Activated CD4-positive, alpha-beta T cell treated with anti-CD3 and anti-CD28 coated beads for 48 hours (primary cell): ENCODE measurements at places on chromosomes 2 and 18.
A peak's percentile ranks its signal among the peaks of the same experiment; 100 is the strongest.

DNA sequence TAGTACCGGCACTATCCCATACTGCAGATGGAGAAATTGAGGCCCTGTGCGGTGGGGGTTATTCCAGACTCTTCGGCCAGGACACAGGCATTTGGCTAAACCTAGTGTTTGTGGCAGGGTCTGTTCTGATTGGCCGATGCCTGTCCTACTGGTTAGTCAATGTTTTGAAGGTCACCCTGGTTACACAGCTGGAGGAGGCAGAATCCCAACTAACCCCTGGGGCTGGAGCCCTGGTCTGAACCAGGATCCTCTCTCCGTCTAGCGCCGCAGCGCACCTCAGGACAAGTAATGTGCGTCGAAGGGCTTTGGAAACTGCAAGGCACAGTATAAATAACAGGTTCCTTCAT lies 19.4 kb downstream of the TEX44 start:
- DNase-seq: peak; percentile 43

GRCh38 chr2:72982219-72982618 lies 64.9 kb downstream of the EMX1 start:
- DNase-seq: no peak

DNA sequence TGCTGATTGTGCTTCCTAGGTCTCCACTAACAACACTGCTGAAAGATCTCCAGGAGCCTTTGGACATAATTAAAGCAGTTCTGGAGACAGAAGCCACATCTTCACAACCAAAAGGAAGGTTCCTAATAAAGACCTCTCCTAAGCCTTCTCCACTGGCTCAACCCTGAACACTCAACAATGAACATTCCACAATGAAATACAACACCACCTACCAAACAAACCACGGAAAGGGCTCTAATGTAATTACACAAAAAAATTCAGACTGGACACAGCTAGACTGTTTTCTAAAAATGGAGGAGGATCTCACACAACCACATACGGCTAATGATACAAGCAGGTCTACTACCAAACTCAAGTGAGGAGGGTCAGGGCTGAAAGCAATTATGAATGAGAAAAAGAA lies 43.6 kb downstream of the NOL10 start:
- no peak for DNase-seq

DNA sequence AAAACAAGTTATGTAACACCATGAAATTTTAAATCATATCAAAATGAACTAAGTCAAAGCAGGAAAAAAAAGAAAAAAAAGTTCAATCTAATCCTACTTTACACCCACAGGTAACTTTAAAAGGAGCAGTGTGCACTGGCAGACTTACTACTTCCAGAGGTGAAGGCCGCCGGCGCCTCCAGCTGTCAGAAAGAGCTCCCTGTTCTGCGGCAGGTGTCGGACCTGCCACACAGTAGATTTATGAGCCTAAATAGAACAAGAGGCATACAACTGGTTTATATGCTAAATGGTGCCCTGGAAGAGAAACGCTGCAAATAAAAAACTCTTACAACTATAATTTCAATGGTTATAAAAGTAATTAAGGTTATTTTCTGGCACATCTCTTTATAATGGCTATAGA lies 23.1 kb upstream of the PNO1 start:
- no peak for DNase-seq

DNA sequence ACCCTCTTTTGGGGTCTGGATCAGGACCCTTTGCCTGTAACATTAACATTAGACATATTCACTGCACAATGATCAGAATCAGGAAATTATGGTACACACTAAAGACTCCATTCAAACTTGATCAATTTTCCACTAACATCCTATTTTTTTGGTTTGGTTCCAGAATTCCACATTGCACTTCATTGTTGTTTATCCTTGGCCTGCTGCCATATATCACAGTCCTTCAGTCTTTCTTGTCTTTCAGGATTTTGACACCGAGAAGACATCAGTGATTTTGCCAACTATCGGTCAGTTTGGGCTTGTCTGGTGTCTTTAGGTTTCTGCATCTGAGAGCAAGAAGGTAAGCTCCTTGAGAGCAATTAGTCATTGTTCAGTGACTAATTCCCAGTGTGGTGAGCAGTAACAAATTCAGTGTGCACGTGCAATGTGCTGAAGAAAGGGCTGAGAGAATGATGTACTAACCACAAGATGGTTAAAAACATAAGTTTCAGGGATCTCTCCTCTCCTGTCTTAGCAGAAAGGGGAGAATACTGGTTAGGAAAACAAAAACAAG lies 23.5 kb downstream of the MARCHF4 start:
- DNase-seq: peak; percentile 56

DNA sequence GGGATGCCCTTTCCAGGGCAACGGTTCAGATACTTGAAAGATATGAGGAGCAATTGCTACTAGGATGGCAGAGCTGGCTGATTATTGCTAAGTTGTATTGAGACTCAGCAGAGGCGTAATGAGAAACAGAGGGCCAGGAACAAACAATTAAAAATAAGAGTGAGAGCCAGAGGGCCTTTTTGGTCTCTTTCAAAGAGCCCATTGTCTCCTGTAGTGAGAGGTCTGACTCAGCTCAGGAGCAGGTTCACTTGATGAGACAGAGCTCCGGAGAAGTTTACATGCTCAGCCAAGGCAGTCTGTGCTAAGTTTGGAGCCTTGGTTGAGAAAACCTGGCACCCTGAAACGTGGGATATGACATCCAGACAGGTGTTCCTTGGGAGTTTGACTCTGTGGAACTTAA lies 303.9 kb upstream of the DLGAP1 start:
- DNase-seq: no peak

- no peak for DNase-seq
These were observed 7.8 kb downstream of the PTMA start for GRCh38 chr2:231715988-231716616.

- DNase-seq: no peak
These were observed 139.6 kb downstream of the SOCS6 start for GRCh38 chr18:70428439-70428838.

- no peak for DNase-seq
These were observed 67.4 kb upstream of the CHMP1B start for GRCh38 chr18:11783716-11784331.

GRCh38 chr2:98479959-98480524 lies 35.4 kb downstream of the INPP4A start:
- peak; percentile 70 for DNase-seq

DNA sequence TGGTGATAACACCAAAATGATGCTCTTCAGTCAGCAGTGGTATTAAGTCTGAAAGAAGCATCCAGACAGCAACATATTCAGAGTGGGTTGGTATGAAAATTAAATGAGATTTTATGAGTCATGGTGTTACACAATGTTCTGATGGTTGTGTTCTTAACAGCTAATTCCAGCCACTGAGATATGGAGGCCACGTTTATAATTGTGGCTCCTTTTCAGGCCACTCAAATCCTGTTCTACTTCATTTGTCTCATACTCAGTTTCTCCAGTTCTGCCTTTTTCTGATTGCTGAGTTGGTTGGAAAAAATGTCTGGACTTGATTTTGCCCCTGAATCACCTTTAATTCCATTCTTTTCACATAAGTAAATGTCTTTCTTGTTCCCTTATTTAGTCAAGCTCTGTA lies 162.7 kb upstream of the COL3A1 start:
- DNase-seq: no peak

DNA sequence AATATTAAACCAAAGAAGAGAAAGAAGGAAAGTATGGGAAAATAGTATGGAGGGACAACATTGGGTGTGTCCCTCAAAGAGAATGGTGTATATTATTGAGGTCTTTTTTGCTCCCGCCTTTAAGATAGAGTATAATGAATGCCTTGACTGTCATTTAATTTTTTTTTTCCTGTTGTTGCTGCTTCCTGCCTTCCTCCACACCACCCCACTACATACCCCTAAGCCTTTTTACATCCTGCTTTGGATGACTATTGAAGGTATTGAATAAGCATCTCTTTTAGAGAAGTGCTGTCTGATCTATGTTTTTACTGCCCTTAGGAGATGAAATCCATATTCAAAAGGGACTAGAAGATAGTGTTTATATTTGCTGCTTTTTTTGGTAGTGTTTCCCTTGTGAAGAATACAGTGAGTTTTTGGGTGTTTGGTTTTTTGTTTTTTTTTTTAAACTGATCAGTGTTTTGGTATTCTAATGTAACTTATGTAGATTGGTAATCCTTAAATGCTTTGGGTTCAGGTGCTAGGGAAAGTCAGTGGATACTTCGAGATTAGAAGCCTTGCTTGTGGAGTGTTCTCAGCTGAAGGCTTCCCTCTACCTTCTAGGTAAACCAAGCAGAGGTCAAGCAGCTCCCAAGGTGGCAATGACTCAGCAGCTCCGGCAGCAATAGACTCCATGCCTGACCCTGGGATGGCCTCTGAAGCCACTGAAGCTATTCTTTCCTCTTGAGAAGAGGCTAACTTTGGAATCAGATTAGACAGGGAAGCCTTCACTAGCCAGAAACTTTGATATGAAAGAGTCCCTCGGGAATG lies 5.0 kb downstream of the FZD7 start:
- no peak for DNase-seq

- DNase-seq: no peak
These were observed 154.0 kb upstream of the MAP3K20 start for GRCh38 chr2:172921532-172922236.

DNA sequence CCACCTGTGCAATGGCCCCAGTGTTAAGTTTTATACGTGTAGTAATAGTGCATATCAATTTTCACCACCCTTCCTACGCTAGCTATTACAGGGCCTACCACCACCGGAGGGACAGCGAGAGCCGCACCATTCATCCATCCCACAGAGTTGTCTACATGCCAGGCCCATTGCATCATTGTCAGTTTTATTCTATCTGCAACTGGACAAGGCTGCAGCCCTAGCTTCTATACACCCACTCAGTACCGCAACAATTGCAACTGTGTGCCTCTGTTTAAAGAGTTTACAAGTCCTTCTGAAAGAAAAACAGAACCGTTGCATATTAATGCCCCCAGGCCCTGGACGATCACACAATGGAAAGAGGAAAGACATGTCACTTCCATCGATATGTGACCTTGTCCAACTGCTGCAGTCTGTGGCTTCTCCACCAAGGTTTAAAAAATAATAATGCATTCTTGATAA lies 58.6 kb downstream of the ZEB2 start:
- no peak for DNase-seq

- no peak for DNase-seq
These were observed 181.1 kb downstream of the IRS1 start for GRCh38 chr2:226618544-226618874.
